ENCODE measurements at places on chromosomes 4 and X. TPM values are rescaled to one million over a fixed set of nuclear protein-coding genes. Genes with fewer than 3 reads are reported as not detected.

NLGN4X gene
- 11.9 TPM for polyA plus RNA-seq

LGI2 gene
- polyA plus RNA-seq = 26.7 TPM

MID1IP1 gene
- 14.0 TPM for polyA plus RNA-seq

ARMCX6 gene
- 71.9 TPM for polyA plus RNA-seq

RPS6KA6 gene
- polyA plus RNA-seq = 23.2 TPM

POLN gene
- 6.6 TPM for polyA plus RNA-seq

ANK2 gene
- 80.7 TPM for polyA plus RNA-seq

ADH1B gene
- 16.7 TPM for polyA plus RNA-seq

FAT4 gene
- polyA plus RNA-seq = 35.3 TPM

MAOA gene
- 19.4 TPM for polyA plus RNA-seq

GAB1 gene
- 62.9 TPM for polyA plus RNA-seq
